ENCODE measurements at places on chromosomes 4 and X. TPM values are rescaled to one million over a fixed set of nuclear protein-coding genes. Genes with fewer than 3 reads are reported as not detected.

Gene CPZ
- total RNA-seq = 1.5 TPM

Gene DIPK2B
- under 0.01 TPM for total RNA-seq

Gene RNF175
- not detected for total RNA-seq

Gene SMIM31
- total RNA-seq = not detected

Gene PHEX
- under 0.01 TPM for total RNA-seq

Gene MAGEA12
- not detected for total RNA-seq
